ENCODE measurements at places on chromosomes 6 and 20.

GRCh38 chr20:61436283-61436666, 184.2 kb downstream of the CDH4 start:
- DNase-seq = no peak

DNA sequence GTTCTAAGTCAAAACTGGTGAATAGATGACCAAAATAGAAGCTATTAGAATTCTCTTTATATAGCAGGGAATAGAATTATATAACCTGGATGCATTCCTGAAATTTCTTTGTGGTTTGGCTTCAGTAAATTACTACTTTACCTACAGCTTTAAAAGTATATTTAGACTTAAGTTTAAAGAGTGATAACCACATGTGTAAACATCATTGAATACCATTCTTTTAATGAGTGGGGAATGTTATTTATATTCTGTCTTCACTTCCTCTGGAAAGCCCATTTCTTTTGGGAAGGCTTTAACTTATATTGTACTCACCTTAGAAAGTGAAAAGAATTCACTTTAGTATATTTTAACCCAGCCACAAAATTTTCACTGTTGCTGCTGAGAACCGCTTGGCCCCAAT, 39.1 kb downstream of the PLEKHG1 start:
- DNase-seq = no peak

GRCh38 chr20:16128538-16129106, 444.6 kb downstream of the KIF16B start:
- DNase-seq = no peak

DNA sequence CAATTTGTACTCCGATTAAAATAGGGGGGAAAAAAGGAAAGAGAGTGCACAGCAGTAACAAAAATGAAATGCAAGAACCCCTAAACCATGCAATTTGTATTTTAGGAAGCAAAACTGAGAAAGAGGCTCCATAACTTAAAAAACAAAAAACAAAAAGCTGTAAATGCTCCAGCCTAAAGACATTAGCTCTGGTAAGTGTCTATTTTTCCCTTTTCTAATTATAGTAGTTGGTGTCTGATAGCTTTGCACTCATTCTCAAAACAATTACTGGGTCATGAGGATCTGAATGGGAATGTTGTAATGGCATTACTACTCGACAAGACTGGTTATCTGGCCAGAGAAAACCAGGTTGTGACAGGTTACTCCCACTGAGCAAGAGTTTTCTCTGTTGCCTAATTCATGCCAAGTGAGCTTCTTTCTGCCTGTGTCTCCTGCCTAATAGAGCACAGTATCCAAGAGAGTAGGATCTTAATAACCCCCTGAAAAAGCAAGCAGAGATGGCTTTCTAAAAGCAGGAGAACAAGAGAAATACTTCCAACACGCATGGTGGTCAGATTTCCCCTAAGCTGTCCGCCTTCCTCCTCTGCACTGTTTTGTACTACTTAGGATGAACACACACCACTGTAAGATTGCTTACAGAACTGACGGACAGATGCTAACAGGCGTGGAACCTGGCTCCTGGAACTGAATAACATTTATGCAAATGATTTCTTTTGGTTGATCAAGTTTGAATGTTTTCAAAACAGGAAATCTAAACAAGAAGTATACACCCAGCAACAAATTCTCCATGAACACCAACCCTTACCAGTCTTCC, 86.4 kb downstream of the FKBP5 start:
- no peak for DNase-seq

DNA sequence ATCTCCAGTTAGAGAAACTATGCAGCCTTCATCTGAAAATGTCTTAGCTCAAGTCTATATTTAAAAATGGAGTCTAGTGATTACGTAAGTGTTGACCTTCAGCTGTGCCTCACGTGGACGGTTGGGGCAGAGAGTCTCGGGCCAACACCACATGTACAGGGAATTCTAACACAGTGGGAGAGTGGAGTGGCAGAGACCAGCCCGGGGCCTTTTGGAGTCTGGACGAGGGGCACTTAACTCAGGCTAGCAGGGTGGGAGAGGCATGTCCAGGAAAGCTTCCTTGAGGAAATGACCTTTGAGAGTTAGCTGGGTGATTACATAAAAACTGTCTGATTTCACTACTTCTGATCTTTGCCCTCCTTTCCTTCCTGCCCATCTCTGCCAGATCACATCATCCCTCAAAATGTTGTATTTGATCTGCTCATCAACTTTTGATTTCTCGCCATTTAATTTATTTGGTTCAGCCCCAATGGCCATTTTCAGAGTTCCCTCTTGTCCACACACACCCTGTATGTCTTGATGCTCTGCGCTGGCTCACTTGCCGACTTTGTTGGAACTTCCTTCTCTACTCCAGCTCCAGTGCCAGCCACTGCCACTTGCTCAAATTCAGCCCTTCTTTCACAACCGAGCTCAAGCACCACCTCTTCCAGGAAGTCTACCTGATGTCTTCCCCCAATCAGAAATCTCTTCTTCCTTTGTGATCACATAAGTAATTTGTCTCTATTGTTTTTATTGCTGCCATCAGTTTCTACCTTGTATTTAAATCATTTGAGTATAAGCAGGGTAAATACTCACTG, 2.6 kb downstream of the ARMC2 start:
- no peak for DNase-seq

DNA sequence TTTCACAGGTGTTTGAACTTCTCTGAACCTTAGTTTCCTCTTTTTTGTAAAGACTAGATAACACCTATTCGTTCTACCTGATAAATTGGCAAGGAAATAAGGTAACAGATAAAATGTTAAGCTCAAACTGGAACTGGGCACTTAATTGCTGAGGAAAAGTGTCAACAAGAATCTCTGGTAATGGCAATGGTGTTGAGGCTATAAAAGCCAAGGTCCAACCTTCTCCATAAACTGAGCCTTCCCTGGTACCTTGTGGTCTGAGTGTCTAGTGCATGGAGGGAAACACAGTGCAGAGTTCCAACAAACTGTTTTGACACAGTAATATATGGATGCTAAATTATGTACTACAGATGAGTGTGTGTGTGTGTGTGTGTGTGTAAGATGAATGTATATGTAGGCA, 33.4 kb upstream of the GSTA4 start:
- no peak for DNase-seq

All from activated T-helper 1 cell treated with Interleukin-2 at 50 U/mL for 16 hours (primary cell).